ENCODE measurements at places on chromosomes 2 and 18.

- DNase-seq, result no peak
Observed at GRCh38 chr2:225270861-225271260, 128.6 kb upstream of the NYAP2 start.

DNA sequence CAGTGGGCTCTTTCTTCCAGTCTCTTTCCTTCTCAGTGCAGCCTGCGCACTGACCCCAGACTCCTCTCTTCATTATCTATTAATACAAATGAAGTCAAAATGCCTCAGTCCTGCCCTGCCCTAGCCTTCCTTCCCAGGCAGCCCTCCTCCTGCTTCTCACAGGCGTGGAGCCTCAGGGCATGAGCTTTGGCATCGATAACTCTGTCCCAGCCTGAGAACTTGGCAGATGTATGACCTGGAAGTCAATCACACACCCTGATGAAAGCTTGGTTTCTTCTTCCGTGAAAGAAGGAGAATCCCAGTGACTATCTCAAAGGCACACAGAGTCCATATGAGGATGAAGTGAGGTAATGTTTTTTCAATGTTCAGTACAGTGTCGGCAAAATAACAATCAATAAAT is 600.7 kb upstream of the ID2 start:
- DNase-seq, result no peak

- no peak for DNase-seq
Observed at GRCh38 chr18:11149441-11150270, at the start of gene PIEZO2. TSS of gene PIEZO2 (minus strand) at chr18:11149569. CDS start at chr18:11148588, 981 bp downstream.

GRCh38 chr2:167127135-167127534 is 238.9 kb downstream of the XIRP2 start:
- DNase-seq, result no peak

DNA sequence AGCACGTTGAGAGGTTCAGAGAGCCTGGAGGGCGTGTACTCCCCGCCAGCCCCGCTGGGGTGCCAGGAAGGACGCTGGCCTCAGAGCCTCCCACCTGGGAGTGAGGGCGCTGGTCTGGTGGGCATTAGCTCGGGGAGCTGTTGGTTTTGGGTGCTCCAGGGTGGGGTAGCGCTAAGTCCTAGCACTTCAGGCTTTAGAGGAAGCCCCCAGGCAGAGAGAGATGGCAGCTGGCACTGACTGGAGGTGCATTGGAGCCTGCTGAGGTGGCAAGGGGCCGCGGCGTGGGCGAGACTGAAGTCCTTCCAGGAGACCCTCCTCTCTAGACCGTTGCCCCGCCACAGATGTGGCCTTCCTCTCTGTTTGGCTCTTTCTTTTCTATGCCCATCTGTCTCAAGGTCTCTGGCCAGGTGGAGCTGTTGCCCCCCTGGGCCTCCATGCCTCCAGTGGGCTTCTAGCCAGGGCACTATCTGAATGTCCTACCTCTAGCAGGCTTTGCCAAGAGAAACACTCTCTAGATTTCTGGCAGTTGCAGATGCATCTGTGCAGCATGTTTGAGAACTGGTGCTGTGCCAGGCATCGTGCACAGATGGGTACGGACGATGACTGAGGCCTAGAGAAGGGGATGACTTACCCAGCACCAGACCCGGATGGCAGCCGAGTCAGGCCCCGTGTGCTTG is 6.6 kb downstream of the CAPN10 start:
- no peak for DNase-seq

Data from stimulated activated CD8-positive, alpha-beta memory T cell treated with anti-CD3 and anti-CD28 coated beads, Interleukin-4, amount 100 ng/mL, for 1 hour (primary cell).